ENCODE measurements at places on chromosomes 4 and X. TPM values are rescaled to one million over a fixed set of nuclear protein-coding genes. Genes with fewer than 3 reads are reported as not detected.

- peak; percentile 18 for DNase-seq
Measured at GRCh38 chrX:48972220-48973164, 848 bp upstream of the KCND1 start.

- DNase-seq: no peak
Measured at GRCh38 chr4:142929526-142929925, 83.4 kb upstream of the INPP4B start.

DNA sequence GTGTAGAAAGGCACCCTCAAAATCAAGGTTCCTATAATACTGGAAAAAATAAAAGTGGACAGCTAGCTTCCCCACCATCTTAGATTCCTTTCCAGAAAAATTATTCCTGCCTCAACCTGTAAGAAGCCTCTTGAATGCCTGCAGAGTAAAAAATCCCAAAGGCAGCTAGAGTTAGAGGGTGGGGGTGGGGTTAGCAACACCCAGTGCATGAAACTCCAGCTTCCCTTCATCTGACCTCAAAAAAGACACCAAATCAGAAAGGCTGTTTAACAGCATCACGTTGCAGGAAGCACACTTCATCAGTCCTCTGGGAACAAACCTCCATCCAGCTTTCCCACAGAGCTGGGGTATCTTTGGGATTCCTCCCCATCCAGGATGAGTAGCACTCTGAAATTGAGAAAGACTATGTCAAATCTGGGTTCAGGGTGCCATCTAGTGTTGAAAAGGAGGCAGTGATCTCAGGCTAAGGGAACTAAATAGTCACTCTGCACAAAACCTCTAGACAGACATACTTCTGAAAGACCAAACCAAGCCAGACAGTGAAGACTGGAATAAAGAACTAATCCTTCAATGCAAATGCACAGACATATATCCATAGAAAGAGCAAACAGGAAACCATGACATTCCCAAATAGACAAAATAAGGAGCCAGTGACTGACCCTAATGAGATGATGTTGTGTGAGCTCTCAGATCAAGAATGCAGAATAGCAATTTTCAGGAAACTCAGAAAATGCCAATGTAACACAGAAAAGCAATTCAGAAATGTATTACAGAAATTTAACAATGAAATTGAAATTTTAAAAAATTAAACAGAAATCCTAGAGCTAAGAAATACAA is 97.9 kb downstream of the ARHGEF9 start:
- DNase-seq: peak; percentile 33

GRCh38 chr4:86582410-86582809 is 11.7 kb upstream of the PTPN13 start:
- no peak for DNase-seq

GRCh38 chr4:116531026-116531425 is 554.4 kb downstream of the TRAM1L1 start:
- DNase-seq: no peak

DNA sequence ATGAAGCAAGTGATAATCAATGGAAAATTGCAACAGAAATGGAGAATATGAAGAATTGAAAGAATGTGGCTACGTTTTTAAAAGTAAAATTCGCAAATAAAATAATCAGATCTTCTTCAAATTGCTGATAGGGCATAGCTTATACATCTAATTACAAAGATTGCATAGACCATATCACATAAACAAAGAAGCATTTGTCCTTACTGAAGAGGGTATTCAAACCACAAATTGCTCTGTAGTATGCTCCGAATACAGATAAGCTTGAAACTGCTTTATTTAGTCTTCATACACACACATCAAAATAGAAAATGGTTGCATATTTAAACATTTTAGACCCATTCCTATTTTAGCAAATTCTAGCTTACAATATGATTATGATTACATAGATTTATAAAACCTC is 206.7 kb upstream of the SLIT2 start:
- no peak for DNase-seq

GRCh38 chr4:152308951-152309350 is 226.9 kb downstream of the FBXW7 start:
- DNase-seq: no peak

GRCh38 chr4:39341075-39341725 is 25.0 kb downstream of the RFC1 start:
- DNase-seq: no peak

The RAB9A gene
- total RNA-seq: 18.7 TPM

The HNRNPH2 gene
- total RNA-seq: 66.1 TPM

The KIF4A gene
- total RNA-seq: 19.1 TPM
